ENCODE measurements at places on chromosomes 1 and 21.

DNA sequence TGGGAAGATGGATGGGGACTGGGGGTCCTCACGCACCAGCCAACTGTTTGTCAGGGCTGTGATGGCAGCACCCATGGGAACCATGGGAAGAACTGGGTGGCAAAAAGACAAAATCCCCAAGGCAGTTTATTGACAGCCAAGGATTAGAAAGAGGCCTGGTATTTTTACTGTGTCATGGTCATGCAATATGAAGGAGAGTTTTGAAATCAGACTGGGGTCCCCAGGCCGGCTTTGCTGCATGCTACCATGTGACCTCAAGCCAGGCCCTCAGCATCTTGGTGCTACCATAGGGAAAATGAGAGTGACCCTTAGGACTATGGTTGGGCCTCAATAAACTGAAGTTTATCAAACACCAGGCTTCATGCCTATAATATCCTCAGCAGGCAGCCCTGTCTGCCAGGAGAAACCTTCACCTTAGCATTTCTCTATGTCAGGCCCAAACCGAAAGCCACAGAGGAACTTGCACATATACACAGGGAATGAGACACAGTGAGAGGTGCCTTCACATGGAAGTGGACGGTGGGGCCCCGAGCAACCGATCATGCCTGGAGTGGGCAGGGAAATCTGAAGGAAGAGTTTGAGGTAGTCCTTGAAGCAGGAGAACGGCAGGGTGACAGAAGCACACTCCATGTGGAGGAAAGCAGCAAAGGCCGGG is 203.2 kb downstream of the HIVEP3 start:
- DNase-seq, result no peak

DNA sequence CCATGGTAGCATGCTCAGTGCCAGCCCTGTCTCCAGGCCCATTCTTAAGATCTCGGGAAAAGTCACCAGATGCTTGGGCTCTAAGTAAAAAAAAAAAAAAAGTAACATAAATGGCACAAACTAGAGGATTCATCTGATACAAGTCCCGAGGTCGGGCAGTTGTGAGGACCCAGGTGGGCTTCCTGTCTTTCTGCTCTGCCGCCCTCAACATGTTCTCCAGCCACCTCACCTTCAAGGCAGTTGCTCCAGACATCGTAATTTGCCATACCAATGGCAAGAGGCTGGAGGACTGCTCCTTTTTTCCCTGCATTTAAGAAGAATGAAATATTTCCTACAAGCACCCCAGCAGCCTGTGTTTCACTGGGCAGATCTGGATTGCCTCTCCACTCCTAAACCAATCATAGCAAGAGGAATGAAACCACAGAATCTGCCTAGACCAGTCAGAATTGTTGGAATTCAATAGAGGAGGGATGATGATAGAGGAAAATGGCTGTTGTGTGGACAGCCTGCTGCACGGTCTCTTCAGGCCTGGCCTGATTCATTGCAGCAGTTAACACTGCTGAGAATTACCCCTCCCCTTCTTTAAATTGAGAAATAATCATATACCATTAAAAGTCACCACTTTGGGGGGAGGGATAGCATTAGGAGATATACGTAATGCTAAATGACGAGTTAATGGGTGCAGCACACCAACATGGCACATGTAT is 5.4 kb downstream of the HMGN2 start:
- DNase-seq, result no peak

DNA sequence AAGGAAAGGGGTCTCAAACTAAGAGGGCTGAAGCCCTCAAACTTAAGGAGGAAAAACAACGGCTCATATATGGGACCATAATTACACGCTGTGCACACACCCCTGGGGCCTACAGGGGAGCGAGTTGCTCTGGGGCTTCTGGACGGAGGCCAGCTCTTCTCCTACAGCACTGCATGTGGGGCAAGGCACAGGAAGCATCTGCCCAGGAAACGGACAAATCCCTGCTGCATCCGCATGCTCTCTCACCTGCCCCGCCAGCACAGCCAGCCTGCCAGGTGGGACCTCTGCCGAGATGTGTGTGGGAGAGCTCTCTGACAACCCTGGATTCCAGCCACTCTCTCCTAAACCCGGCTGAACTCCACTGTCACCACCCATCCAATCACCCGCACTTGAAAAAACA is 54.1 kb downstream of the MRPL37 start:
- DNase-seq, result no peak

- DNase-seq, result no peak
Measured at GRCh38 chr1:45009956-45010854, 919 bp downstream of the HECTD3 start.

GRCh38 chr1:198156745-198157240 is at the start of gene NEK7:
NEK7 (plus strand) TSS chr1:198156998; CDS start chr1:198232581, 75,583 bp downstream.
- DNase-seq, result peak; percentile 50

GRCh38 chr1:182191381-182192115 is 130.0 kb upstream of the ZNF648 start:
- DNase-seq, result no peak
